NCI-H1694 (cell line): ENCODE measurements at places on chromosomes 1 and 21.

DNA sequence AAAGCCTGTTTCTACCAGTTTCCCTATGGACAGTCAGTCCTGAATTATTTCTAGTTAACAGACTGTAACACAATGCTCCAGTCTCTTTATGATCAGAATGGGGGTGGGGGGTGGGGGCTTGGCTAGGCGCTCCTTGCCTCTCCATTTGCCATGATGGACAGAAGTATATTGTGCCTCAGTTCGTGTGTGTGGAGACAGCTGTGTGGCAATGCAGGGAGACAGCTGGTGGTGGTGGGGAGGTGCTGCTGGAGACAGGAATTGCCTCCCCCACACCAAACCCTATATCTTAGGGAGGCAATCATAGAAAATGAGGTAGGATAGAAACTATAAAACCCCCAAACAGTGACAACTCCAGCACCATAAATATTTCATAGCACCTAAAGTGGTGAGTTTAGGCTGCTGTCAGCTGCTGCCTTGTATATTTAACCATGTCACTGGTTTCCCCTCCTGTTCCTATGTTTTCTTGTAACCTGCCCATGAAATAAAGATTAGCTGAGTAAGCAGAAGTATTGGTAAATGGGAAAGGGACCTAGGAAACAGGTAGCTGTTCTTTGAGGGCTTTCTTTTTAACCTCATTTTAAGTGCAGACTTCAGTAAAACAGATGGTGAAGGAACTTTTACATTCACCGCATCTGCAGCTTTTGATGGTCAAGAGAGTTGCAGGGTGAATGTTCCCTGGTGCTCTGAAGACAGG lies 3.4 kb downstream of the PLXNA2 start:
- peak; percentile 14 for DNase-seq

GRCh38 chr1:112554411-112554810 lies 45.6 kb downstream of the WNT2B start:
- no peak for DNase-seq

DNA sequence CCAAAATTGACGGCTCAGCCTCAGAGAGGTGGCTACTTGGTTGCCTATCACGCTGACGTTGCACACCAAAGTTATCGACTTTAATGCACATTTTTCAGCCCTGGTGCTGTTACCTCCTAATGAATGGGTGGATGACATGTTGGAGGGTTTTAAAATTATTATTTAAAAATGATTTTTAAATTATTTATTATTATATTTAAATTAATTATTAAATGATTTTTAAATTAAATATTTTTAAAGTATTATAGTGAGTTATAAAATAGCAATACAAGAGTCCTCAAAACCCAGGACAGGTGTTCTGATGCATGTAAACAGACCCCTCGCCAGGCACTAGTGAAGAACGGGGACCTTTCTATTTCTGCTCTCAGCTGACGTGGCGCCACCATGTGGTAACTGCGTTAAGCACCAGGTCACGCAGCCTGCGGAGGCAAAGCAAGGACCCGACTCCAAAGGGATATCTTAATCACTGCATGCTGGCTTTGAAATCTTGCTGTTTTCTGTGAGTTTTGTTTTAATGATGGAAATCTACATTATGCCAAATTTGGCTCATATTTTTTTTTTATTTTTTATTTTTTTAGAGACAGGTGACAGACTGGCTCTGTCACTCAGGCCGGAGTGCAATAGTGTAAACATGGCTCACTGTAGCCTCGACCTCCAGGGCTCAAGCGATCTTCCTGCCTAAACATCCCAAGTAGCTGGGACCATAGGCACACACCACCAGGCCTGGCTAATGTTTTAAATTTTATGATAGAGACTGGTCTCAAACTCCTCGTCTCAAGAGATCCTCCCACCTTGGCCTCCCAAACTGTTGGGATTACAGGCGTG lies 22.6 kb downstream of the CASP9 start:
- DNase-seq = peak; percentile 54

DNA sequence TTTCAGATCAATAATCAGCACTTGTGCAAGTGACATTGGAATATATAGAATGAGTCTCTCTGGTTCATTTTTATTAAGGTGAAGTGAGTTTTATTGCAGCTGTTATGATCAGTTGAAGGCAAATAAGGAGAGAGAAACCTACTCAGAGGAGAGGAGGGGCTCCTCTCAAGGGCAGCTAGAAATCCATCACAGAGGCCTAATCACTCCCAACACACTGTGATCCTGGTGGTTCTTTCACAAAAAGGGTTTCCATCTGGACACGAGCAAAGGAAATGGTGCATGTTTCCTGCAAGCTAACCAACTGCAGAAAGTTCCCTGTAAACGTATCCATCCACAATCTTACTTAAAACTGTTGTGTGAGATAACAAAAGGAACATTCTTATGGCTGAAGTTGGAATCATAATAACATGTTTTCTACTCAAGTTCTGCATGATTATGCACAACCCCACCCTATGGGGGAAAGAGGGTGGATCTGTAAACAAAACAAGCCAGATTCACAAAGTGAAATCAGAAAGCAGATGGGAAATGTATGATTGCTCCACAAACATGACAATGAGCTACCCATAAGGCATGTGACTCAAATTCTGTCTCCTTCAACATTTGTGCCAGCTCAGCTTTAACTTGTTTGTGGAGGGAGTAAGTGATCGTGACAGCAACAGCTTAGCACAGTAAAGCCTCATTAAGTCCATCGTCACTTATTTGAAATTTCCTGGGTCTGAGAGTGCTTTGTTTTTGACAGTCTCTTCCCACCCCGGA lies 141.2 kb upstream of the ST6GALNAC5 start:
- DNase-seq = peak; percentile 68

GRCh38 chr1:89939059-89939570 lies 55.8 kb upstream of the ZNF326 start:
- no peak for DNase-seq

- no peak for DNase-seq
Measured at GRCh38 chr21:39527664-39528381, 76.1 kb downstream of the SH3BGR start.

- no peak for DNase-seq
Measured at GRCh38 chr1:53254011-53254640, 15.8 kb upstream of the MAGOH start.

- DNase-seq = no peak
Measured at GRCh38 chr1:173356191-173356762, 120.9 kb upstream of the PRDX6 start.

DNA sequence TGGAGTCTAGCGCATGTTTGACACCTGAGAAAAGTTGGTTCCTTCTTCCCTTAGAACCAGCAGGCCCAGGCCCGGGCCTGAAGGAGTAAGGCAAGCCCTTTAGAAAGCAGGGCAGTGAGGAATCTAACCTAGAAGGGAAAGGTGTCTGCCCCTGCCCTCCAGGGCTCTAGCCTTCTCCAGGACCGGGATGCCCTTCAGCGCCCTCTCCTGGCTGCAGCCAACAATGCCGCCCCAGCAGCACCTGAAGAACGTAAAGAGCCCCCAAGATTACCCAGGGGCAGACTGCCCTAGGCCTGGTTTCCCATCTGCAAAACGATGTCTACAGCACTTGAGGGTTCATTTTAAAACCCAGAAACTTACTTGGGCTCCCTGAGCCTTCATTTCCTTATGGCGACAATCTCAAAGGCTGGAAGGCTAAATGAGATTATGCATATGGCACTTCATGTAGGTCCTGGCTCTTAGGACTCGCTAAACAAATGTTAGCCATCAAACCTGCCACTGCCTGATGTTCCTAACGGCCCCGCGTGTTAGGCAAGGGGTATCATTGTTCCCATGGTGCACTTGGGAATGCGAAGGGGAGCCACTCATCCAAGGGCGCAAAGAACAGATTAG lies 106.7 kb upstream of the KLHDC7A start:
- DNase-seq = no peak

DNA sequence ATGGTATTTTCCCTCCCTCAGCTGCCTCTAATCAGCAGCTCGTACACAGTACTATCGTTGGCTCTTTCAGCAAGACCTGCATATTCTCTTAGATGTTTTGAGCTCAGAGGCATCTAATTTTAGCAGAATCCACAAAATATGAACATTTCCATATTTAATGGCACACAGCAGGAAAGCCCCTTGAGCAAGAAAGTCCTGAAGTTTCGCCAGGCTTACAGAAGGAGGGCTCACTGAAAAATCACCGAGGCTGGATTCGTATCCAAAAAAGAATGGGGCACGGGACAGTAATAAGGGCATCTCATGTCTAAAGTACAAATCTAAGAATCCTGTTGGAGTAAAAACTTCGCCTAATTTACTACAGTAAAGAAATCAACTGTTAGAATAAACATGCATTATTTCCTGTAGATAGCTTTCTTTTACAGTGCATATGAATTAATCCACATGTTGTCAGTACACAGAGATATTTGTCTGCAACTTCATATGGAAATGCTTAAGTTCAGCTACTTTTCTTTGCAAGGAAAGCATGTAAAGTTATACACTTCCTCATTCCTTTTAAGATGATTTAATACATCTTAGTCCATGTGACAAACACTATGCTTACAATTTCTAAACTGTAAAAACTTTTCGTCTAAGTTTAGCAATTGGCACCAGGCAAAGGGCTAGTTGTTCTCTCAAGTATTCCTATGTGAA lies 1205.3 kb upstream of the ADGRL4 start:
- no peak for DNase-seq
